ENCODE measurements at places on chromosomes 4 and X.
A peak's percentile ranks its signal among the peaks of the same experiment; 100 is the strongest.

DNA sequence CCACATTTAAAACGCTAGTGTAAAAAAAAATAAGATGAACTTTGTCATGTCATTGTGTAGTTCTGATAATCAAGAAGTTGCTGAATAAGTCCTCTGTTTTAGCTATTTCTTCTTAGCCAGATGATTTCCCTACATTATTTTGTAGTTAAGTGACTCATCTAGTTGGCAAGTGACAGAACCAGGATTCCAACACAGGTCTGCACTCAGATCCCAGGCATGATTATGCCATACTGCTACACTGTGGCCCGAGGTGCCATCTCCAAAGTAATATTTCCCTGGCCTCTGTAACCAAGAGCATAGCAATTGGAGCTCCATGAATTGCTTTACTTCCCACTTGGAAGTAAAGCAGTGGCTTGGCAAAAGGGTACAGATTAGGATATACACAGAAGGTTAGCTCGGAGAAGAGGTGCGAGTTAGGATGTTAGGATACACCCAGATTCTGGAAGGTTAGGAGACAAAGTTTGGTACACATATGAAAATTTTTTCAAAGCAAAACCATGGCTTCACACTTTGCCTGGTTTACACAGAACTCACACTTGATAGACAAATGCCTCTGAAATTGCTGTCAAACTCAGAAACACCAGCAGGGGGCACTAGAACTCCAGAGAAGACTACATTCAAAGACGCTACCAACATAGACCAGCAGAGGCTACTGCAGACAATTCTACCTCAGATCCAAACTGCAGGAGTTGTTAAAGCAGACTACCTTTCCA lies 41.4 kb downstream of the SRPX2 start:
- peak; percentile 59 for DNase-seq

DNA sequence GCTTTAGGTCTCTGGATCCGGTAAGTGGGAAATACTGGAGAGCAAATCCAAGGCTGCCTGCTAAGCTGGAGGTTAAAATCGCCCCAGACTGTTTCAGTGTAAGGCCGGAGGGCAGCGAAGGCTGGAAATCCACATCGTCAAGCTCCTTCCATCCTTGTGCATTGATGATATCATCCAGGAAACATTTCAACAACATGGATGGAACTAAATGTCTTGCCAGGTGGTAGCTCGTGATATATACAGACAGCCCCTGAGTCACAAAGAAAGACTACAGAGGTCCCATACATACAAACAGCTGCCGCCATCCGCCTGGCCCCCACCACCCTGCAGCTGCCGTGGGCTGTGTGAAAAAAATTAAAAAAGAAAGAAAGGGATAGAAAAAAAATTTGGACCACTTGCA lies 148.9 kb upstream of the RBPJ start:
- DNase-seq = peak; percentile 24

GRCh38 chrX:45274576-45274975 lies 73.9 kb upstream of the DIPK2B start:
- DNase-seq = no peak

GRCh38 chrX:133290076-133290475 lies 71.9 kb upstream of the TFDP3 start:
- DNase-seq = no peak

DNA sequence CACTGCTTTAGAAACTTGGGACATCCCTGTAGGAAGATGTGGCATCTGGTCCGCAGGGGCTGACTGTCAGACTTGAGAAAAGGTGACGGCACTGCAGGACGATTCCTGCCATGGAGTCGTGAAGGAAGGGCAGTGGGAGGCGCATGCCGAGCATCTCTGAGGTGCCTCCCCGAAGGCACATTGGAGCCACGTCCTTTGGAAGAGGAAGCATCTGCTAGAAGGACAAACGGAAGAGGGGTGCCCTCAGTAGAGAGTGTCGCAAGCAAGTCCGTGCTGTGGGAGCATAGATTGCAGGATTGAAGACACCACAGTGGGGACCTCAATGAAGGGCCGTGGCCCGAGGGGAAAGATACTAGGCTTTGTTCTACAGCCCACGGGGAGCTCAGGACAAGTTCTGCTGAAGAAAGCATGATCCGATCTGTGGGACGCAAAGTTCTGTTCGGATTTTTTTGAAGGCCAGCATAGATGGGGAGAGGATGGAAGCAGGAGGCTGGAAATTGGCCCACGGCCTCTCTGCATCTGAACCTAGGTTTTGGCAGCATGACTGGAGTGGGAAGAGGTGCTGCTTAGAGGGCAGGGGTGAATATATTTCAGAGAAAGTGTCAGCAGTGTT lies 24.2 kb upstream of the HELT start:
- no peak for DNase-seq

DNA sequence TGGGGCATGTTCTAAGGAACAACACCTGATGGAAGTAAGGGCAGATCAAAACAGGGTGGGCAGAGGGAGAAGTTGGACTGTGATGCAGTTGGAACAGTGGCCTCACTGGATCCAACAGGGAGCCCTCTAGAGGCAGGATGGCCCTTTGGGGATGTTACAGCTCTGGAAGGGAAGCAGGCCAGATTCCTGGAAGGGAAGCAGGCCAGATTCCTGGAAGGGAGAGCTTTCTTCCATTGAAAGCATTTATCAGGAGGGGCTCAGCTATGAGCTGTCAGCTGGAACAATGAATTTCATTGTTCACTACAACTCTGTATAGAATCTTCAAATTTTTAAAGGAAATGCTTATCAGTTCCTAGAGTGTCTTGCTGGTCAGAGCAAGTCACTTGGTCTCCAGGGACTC lies 17.7 kb downstream of the IL15 start:
- DNase-seq = no peak

DNA sequence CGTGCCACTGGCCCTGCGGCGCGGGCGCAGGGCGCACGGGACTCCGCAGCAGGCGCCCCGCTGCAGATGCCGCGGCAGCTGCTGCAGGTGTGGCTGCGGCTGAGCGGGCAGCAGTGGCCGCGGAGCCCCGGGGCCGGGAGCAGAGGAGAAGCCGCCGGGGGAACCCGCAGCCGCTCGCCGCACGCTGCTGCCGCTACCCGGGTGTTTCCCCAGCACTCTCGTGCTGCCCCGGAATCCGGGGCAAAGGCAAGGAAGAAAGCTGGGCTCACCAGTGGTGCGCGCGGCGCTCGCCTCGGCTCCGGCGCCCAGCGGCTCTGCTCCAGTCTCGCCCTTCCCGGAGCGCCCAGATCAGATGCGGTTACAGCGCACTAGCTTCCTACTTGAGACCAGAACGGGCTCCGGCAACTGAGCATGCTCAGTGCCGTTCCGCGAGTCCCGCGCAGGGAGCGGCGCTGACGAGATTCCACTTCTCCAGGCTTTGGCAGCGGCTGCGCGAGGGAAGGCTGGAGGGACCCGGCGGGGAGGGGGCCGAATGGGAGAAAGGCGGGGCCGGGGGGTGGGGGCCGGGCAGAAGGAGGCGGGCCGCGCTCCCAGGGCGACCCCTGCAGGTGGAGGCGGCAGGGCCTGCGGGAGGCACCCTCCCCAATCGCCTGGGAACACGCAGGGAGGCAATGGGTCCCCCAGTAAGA lies at the start of gene APBB2:
Gene APBB2, minus strand, starts transcription at position 407 of the 689 bp plus-strand sequence. CDS start 181,288 bp downstream, outside the sequence.
- DNase-seq = peak; percentile 96

GRCh38 chr4:31877429-31877828 lies 1157.3 kb downstream of the PCDH7 start:
- DNase-seq = no peak

DNA sequence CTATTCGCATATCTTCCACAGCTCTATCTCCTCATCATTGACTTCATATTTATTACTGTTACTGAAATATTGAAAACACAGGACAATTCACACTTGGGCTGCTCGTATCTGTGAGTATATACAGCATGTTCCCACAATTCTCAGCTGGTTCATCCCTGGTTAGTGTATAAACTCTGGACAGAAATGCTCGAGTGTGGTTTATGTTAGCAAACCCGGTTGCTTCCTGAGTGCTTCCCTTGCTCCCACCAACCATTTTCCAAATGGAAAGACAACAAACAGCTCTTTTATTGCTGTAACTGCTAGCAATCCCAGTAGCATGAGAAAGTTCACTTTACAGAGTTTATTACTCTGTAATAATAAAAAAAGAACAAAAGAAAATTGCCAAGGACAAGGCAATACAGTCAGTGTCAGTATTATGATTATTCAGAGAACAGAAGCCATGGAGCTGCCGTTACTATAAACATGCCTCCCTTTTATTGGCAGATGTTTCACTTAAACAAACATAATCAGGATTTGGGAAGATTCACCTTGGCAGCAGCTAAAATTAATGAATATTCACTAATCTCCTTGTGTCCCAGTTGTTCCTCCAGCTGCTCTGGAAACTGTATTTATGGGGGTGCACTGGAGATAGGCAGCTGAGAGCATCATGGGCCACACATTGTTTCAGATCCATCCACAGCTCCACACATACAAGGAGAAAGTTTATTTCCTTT lies 134.1 kb upstream of the GUCY1A1 start:
- no peak for DNase-seq

GRCh38 chr4:39716356-39716755 lies 18.4 kb downstream of the UBE2K start:
- DNase-seq = no peak

- DNase-seq = no peak
Measured at GRCh38 chrX:72102760-72103159, 29.0 kb downstream of the RTL5 start.

- DNase-seq = no peak
Measured at GRCh38 chr4:56466910-56467283, 520 bp upstream of the SRP72 start.

DNA sequence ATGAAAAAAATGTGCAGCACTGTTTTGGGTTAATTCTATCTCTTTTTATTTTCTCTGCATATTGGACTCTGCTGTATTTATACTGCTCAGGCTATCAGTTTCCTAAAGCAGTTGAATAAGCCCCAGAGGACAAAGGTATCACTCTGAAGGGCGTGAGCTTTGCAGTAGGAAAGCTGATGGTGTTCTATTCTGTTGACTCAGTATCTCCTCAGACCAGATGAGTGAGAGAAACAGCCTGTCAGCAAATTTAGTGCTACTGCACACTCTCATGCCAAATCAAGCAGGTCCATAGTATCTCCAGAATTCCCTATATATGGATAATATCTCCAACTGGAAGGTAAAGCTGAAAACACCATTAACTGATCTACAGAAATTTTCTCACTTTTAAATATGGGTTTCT lies 132.3 kb upstream of the UGT8 start:
- DNase-seq = no peak

- peak; percentile 84 for DNase-seq
Measured at GRCh38 chr4:87848622-87849351, 16.0 kb downstream of the MEPE start.

DNA sequence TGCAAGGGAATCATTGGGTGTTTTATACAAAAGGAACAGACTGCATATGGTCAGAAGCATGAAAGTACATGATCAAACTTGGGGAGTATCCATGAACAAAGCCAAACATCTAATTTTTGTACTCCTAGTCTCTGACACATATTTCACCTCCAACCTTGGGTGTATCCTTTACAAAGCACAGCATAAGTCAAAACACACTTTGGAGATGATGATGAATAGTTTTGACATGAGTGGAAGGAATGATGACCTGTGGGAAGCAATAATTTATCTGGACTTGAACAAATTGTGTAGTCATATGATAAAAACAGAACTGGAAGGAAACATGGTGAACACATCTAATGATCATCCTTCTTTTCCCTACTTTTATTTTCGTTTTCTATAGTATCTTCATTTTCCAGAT lies 108.7 kb upstream of the PLS3 start:
- DNase-seq = no peak

- DNase-seq = no peak
Measured at GRCh38 chr4:6299875-6300274, 30.2 kb downstream of the WFS1 start.

Data from putamen (tissue), 1 donor.